ENCODE measurements at places on chromosomes 4 and X.
A peak's percentile ranks its signal among the peaks of the same experiment; 100 is the strongest.

GRCh38 chr4:65498606-65499005, 171.7 kb downstream of the EPHA5 start:
- no peak for DNase-seq

DNA sequence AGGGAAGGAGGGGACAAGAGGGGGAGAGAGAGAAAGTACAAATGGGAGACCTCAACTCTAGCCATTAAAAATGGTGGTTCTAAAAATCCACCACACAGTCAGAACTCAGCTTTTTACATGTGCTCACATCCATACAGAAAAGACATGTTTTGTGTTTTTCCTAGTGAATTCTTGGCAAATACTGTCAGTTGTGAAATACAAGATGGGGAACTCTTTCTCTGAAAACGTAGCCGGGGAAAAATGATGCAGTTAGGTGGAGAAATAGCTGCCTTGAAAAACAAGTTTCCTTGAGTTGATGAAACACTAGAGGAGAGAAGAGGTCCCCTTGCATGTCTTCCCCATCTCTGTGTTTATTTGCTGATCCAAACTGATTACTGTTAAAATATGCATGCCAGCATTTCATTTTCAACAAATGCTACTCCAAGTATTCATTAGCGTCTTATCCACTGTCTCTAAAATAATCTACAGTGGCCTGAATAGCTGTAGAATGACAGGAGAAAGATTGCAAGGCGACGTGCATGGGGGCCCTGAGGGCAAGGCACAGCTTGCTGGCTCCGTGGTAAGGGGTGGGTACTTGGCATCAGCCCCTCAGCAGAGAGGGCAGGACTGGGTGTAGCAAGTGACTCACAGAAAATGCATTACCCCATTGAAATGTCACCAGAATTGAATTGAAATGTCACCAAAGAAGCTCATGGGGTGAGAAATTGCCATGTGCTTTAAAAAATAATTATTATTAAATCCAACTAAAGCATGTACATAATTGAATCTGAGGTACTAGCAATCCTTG, 48.1 kb upstream of the TBL1X start:
- DNase-seq: no peak

DNA sequence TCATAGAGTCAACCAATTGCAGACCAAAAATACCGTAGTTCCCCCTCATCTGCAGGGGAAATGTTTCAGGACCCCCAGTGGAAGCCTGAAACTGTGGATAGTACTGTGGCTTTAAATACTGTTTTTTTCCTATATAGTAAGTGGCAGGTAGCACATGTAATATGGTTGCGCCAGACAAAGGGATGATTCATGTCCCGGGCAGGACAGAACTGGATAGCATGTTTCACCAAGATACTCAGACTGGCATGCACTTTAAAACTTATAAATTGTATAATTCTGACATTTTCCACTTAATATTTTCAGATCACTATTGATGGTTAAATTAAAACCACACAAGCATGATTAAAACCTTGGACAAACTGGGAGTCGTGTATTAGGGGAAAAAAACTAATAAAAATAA, 276.3 kb upstream of the AGA start:
- DNase-seq: no peak

DNA sequence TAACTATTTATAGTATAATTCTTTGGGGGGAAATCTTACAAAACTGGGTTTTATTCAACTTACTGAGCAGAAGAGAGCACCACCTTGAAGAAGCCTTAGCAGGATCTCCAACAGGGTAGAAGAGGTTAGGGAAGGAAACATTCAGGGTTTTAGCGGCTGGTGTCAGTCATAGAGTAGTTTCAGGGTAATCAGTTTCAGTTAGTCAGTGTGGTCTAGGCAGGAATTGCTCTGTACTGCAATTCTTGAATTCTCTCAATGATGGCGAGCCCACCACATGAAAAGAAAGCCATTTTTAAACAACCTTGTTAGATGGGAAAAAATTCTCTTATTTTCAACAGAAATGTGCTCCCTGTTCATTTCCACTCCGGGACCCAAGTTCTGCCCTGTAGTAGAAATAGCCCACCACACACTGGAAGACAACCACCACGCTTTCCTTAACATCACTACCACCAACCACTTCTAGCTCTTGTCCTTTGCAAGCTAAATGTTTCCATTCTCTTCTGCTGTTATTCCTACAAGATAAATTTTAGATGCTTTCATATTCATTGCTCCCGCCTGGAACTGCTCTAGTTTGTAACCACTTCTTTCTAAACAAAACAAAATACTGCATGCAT, 25.9 kb downstream of the COL25A1 start:
- no peak for DNase-seq

DNA sequence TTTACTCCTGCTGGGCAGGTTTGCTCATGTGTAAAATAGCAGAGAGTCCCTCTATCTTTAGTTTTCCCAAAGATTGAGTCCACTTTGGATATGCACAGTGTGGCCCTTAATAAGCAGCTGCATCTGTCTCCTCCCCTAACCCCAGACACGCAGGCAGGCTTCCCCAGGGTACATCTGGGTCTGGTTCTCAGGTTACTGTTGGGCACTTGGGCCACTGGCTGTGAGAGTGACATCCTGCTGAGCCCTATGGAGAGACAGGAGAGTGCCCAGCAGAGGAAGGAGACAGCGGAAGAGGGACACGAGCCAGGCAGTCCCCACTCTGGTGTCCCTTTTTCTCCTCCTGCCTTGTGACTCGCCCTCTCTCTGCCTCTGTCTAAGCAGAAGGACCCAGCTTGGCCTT, 16.0 kb downstream of the XK start:
- DNase-seq: no peak

GRCh38 chr4:174120446-174121295, 162.8 kb downstream of the FBXO8 start:
- peak; percentile 71 for DNase-seq

DNA sequence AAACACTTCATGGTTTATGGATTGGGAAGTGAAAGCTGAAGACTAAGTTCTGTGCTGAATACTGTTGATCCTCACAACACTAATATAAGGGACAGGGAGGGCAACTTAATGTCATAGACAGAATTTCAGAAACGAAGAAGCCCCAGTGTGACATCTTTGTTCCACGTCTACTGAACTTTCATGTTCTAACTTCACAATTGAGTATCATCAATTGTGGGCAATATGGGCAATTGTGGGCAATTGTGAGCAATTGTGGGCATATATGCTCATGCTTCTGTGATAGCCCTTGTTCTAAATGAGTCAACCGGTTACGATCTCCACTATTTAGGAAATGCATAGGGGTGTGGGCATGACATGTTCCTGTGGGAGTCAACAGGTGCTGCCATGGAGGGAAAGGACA, 33.7 kb downstream of the CYBB start:
- no peak for DNase-seq

- peak; percentile 91 for DNase-seq
Observed at GRCh38 chr4:32140636-32141035, 1420.5 kb downstream of the PCDH7 start.

DNA sequence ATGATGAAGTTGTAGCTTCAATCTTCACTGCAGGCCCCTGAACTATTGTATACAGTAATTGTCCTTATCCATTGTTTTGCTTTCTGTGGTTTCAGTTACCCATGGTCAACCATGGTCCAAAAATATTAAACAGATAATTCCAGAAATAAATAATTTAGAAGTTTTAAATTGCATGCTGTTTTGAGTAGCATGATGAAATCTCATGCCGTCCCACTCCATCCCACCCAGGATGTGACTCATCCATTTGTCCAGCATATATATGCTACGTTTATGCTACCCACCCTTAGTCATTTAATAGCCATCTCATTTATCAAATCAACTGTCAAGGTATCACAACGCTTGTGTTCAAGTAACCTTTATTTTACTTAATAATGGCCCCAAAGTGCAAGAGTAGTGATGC, 34.5 kb downstream of the IQCM start:
- DNase-seq: peak; percentile 43

- DNase-seq: peak; percentile 47
Observed at GRCh38 chrX:119729408-119730201, 28.8 kb upstream of the SOWAHD start.

DNA sequence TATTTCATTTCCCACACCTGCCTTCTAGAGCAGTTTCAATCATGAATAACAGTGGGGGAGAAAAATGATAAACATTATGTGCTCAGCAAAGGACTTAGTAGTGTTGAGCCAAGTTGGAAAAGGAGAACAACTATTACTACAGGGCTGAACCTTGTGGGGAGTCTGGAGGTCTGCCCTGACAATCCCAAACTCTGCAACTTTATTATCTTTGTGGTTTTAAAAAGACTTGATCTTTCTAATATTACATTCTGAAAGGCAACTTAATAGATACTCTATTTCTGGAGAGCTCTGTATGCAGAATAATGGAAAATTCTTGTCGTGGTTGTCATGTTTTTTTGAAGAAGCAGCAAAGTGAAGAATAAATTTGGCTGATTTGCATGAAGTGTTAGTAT, 116.1 kb downstream of the SPCS3 start:
- DNase-seq: no peak

- DNase-seq: no peak
Observed at GRCh38 chr4:88457307-88458103, 586 bp downstream of the HERC5 start.

DNA sequence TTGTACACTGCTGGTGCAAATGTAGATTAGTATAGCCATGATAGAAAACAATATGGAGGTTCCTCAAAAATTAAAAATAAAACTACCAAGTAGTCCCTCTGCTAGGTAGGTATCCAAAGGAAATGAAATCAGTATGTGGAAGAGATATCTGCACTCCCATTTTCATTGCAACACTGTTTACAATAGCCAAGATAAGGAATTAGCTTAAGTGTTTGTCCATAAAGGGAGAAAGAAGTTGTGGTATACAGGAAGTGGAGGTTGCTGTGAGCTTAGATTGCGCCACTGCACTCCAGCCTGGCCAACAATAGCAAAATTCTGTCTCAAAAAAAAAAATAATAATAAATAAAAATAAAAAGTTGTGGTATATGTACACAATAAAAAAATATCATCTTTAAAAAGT, 325.0 kb upstream of the EMCN start:
- no peak for DNase-seq

- no peak for DNase-seq
Observed at GRCh38 chr4:58560736-58561135, 1450.6 kb upstream of the IGFBP7 start.

DNA sequence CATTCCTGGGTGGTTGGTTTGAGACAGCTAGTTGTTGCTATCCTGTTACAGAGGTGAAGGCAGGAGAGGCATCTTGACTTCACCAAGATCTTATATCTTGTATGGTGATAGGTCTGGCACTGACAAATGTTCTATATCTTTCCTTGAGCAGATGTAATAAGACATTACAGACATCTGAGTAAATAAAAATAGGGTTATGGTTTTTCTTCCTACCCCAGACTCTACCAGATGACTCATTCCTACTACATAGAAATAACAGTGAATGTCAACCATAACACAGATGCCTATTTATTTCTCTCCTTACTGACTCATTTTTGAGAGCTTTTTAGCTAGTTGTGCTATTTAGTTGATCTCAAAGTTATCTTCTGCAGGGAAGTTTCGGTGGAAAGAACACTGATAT, 21.9 kb downstream of the HNRNPH2 start:
- DNase-seq: peak; percentile 40

- no peak for DNase-seq
Observed at GRCh38 chr4:158450741-158451140, 70.9 kb upstream of the RXFP1 start.

DNA sequence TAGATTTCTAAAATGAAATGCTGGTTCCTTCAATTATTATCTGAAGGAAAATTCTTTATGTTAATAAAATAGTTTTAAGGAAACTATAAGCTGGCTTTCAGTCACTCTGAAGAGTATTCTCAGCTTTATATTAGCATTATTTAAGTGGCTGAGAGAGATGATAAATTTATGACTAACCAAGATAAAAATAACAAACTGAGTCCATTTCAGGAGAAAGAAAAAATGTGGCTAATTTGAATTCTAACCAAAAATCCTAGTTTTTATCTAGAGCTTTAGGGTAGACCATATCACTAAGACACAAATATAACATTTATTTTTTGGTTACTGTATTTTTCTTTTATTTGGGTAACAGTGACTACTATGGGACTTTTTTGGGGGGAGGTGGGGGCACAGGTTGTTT, 59.4 kb upstream of the NAP1L5 start:
- DNase-seq: no peak

GRCh38 chrX:114842181-114842580, 175.2 kb downstream of the IL13RA2 start:
- DNase-seq: no peak

DNA sequence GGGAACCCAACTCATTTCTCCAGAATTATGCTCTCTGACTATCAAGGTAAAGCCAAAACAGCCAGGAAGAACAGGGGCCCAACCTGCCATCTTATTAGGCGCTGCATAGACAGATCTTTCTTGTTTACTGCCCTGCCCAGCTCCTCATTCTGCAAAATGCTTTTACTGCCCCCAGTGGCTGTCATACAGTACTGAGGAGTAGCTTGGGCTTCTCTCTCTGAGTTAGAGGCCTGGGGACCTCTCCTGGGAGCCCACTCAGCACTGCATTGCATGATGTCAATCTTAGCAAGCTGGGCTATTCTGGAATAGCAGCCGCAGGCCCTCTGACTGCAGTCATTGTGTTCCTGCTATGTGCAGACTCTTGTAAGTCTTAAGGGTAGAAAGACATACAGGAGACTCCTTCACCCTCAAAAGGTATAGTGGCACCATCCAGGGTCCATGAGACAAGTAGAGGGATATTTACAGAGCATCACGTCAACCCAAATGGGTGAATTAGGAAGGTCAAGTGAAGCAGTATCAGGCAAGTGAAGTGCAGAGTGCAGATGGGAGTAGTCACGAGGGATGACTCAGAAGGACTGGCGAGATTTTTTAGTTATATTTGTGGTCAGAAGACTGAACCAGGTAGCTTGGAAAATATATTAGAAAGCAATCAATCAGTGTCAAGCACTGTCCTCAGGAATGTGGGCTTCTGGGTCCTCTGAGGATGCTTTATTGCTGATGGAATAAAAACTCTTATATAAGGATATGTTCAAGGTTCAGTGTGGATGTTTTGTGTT, 294.1 kb upstream of the SFRP2 start:
- DNase-seq: no peak

- no peak for DNase-seq
Observed at GRCh38 chrX:10904220-10904619, 206.9 kb upstream of the HCCS start.

GRCh38 chr4:78308517-78308916, 243.1 kb upstream of the ANXA3 start:
- DNase-seq: no peak

DNA sequence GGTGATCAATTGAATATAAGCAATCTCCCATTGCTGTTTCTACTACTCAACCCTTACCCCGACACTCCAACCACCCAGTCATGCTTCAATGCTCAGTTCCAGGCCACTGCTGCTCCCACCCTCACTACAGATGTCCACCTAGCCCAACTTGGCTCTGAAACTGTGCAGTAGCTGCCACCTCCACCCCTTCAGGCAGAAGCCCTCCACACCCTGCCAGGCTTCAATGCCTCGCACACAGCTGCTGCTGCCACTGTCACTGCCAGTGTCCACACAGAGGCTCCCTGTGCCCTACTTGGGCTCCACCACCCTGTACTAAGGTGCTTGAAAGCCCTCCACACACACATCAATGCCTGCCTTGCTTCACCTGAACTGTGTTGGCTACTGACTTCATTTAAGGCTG, 34.6 kb downstream of the LAMTOR3 start:
- no peak for DNase-seq
